ENCODE measurements at places on chromosomes 11 and 22.

- DNase-seq = no peak
Observed at GRCh38 chr22:50192436-50193204, 6.9 kb downstream of the TRABD start.

DNA sequence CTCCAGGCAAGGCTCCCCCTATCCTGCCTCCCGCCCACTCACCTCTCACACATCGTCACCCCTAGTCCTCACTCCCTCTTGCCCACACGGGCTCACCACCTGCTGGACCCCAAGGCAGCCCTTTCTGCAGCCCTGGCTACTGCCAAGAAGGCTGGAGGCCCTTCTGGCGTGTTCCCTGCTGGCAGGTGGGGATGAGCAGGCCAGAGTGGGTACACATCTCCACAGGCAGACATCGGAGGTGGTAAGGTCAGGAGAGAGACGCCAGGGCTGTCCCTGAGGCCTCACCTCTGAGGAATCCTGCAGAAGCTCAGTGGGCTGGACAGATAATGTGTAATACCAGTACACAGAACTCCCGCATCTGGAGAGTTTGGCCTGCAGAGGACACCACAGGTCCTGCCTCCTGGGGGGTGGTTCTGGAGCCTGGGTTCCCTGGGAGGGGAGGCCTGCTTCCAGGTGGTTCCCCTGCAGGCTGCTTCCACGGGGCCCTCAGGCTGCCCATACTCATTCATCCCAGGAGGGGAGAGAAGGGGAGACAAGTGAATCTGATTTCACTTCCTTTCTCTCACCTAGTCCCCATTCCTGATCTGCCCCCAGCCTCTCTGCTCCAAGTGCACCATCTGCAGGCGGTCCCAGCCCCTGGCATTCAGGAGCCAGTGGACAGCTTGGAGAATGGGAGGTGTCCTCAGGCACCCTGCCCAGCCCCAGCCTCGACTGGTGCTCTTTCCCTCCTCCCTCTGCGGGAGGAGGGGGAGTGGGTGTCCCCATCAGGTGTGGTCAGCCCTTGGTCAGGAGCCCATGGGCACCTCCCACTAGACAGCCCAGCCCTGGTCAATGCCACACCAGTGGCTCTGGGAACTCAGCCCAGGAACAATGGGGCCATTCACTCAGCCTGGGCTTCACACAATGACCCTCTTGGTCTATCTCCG is 6.1 kb upstream of the CHST1 start:
- no peak for DNase-seq

DNA sequence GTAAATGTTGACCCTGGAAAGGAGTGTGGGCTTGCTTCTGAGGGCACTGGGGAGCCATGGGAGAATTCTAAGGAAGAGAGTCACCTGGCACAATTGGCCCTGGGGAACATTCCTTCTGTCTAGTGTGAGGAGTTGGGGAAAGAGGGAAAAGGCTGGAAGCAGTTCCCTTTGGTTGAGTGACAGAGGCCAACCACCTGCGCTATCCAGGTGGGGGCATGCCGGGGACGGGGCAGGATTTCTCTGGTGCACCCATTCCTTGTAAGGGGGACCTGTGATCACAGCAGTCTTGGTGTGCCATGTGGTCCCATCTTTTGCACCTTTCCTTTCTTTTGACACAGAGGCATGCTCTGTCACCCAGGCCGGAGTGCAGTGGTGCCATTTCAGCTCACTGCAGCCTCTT is 92.1 kb upstream of the GRK3 start:
- DNase-seq = no peak

- DNase-seq = no peak
Observed at GRCh38 chr11:32562839-32563599, 20.6 kb upstream of the EIF3M start.

GRCh38 chr11:8234425-8234821 is 29.3 kb downstream of the LMO1 start:
- DNase-seq = no peak

GRCh38 chr11:111176603-111177002 is 68.9 kb upstream of the POU2AF2 start:
- DNase-seq = no peak

DNA sequence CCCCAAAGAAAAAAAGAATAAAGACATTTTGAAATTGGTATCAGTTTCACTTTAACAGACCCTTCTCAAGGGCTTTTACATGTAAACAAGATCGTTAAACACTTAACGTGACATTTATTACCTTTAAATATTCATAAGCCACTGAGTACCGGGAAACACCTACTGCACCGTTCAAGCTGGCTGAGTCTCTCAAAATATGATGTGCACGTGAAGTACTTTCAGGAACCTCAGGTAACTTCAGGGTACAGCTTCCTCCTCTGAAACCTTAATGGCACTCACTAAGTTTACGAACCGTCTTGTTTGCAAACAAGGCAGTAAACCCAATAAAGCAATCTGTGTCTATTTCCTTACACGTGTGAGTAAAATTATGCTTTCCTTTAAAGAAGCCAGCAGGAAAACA is 105.5 kb upstream of the TENM4 start:
- DNase-seq = no peak

GRCh38 chr11:102957953-102958352 is 2.4 kb upstream of the MMP13 start:
- no peak for DNase-seq

DNA sequence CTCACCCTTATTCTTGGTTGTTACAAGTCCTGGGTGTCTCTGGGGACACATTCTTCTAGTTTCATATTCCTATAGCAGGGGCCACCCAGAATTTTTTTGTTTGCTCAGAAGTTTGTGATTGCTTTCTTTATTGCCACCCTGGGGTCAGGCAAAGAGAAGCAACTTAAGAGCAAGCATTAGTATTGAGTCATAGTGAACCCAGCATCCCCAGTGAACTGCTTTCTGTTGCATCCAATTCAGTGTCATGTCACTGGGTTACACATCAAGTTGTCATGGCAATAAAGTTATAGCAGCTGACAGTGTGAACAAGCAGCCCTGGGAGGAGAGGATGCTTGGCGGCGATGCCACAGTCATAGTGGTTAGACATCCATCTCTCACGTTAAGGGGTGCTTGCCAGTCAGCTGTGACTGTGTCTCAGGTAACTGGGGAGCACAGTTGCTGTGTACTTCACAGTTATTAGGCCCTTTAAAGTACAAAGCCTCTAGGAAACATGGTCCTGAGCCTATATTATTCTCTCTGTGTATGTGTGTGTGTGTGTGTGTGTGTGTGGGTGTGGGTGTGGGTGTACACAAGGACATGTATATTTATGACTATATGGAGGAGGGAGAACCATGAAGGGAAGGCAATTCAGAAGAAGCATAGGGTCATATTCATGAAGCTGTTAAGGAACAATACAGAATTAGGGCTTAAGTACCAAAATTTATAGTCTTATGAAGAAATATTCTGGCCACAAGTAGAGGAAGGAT is 52.5 kb downstream of the TRIM44 start:
- no peak for DNase-seq

GRCh38 chr22:41898645-41899044 is 16.2 kb downstream of the SHISA8 start:
- DNase-seq = no peak

DNA sequence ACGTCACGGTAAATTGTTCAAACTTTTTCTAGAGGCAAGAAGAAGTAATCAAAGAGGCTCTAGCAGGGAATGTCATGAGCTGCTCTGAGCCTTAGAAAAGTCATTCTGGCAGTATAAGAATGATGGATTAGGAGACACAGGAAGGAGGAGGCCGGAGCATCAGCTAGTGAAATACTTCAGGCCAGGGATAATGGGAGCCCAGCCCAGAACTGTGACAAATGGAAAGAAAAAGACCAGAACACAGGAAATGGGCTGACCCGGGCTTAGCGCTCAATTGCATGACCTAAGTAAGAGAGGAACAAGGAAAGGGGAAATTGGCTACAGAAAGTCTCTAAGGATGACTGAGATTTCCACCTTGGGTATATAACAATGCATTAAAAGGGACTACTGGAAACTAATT is 108.6 kb downstream of the LARGE1 start:
- no peak for DNase-seq

- DNase-seq = no peak
Observed at GRCh38 chr11:130118165-130118564, 41.4 kb upstream of the ST14 start.

DNA sequence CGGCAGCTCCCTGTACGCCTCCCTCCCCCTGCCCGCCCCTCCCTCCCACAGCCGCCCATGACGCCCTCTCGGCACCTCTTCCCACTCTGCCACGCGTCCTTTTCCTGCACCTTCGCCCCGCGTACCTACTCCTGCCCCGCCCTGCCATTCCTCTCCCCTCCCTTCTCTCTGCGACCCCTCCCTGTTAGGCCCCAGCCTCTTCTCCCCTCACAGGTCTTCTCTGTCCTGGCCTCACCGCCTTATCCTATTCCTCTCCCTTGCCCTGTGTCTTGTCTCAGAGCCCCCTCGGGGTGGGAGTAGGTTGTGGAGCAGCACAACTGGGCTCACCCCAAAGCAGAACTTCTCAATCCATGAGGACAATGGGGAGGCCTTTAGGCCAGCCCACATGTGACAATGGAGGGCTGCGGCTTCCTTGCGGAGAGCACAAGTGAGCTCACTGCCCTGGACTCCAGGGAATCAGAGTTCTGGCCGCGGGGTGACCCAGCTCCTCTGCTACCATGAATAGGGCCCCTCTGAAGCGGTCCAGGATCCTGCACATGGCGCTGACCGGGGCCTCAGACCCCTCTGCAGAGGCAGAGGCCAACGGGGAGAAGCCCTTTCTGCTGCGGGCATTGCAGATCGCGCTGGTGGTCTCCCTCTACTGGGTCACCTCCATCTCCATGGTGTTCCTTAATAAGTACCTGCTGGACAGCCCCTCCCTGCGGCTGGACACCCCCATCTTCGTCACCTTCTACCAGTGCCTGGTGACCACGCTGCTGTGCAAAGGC is 539 bp downstream of the SLC35C1 start:
- DNase-seq = no peak

DNA sequence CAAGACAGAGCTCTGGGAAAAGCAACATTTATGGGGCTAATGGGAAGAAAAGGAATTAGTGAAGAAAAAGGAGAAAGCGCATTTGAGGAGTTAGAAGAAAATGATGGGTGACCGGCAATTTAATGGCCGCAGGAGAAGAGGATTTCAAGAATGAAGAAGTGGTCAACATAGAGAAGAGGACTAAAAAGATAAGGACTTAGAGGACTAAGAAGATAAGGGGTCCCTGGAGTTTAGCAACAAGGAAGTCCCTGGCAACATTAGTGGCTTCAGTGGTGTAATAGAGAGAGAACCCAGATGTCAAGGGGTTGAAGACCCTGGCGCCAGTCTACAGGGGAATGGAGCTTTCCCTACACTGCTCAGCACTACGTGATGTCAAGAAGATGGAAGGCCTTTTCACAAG is 32.3 kb downstream of the WEE1 start:
- no peak for DNase-seq

DNA sequence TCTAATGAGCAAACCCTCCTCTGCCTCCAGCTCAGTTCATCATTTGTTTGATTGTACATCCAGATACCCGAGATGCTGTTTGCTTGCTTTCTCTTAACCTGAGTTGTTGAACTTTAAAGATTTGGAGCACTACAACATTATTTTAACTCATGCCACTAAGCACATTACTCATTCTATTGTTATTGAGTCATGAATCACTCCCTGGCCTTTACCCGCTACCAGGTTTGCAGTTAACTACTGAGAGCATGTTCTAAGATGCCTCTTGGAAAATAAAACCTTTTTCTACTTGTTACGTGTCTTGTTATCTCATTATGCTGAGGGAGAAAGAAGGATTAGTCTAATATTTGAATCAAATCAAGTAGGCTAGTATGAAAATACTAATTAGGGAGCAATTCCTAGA is 720.6 kb upstream of the ANO5 start:
- DNase-seq = no peak

GRCh38 chr22:42967933-42968332 is 47.0 kb downstream of the PACSIN2 start:
- DNase-seq = no peak

GRCh38 chr11:96001037-96001436 is 77.1 kb upstream of the MTMR2 start:
- no peak for DNase-seq

DNA sequence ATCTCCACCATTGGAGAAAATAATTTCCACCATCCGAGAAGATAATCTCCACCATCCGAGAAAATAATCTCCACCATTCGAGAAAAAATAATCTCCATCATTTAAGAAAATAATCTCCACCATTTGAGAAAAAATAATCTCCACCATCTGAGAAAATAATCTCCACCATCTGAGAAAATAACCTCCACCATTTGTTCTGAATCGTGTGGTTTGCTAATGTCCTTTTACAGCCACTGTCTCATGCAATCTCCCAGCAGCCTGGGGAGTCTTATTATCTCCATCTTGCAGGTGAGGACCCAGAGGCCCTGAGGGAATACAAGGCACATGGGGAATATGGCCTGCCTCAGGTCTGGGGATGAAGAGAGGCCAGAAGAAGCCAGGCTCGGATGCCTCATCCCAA is 54.1 kb upstream of the TCF20 start:
- no peak for DNase-seq
